ENCODE measurements at places on chromosomes 3 and 15.

DNA sequence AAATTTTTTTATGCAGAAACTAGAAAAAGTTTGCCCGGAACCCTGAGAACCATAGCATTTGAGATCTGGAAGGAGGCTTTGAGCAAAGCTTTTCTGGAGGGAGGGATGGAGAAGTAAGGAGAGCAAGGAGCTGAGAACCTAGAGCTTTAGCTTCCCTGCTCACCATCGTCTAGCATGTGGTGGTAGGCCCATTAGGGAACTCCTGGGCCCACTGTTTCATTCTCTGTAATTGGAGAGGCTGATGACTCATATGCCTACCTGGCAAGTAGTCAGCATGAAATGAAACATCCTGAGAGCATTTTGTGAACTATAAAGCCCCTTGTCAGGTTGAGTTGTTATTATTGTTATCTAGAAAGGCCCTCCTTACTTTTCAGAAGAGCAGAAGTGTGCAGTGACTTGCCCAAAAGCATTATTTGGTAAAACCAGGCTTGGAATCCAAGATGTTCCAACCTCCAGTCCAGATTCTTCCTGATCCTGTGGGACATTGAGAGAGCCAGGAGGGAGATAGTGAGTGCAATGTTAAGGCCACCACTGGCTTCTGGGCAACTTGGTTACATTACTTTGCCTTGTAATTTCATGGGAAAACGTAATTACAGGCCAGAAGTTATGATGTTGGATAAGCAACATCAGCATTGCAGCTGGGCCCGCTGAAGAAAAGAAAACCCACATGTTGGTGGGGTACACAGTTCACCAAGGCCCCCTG lies 104.5 kb upstream of the BFSP2 start:
- no peak for DNase-seq

GRCh38 chr3:151890721-151891141 lies 17.3 kb downstream of the SUCNR1 start:
- no peak for DNase-seq

DNA sequence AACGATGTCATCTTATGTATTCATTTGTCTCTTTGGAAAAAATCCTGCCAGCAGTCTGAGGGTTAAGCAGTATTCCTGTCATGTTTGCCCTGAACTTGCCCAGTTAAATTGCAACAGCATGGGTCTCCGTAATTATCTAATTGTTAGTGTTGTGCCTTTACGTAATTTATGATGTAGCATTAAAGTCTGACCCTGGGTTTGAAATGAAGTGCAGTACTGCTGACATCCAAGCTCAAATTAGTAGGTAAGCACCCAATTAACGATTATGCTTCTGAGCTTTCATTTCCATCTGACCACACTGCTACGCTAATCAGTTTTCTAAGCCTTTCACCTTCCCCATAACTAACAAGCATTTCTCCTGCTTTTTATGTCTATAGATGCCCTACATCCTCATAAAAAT lies 241.8 kb downstream of the ARRDC4 start:
- DNase-seq, result no peak

GRCh38 chr3:183315739-183316138 lies 62.7 kb downstream of the B3GNT5 start:
- DNase-seq, result no peak

- DNase-seq, result no peak
Observed at GRCh38 chr15:53331328-53332190, 427.9 kb downstream of the WDR72 start.

DNA sequence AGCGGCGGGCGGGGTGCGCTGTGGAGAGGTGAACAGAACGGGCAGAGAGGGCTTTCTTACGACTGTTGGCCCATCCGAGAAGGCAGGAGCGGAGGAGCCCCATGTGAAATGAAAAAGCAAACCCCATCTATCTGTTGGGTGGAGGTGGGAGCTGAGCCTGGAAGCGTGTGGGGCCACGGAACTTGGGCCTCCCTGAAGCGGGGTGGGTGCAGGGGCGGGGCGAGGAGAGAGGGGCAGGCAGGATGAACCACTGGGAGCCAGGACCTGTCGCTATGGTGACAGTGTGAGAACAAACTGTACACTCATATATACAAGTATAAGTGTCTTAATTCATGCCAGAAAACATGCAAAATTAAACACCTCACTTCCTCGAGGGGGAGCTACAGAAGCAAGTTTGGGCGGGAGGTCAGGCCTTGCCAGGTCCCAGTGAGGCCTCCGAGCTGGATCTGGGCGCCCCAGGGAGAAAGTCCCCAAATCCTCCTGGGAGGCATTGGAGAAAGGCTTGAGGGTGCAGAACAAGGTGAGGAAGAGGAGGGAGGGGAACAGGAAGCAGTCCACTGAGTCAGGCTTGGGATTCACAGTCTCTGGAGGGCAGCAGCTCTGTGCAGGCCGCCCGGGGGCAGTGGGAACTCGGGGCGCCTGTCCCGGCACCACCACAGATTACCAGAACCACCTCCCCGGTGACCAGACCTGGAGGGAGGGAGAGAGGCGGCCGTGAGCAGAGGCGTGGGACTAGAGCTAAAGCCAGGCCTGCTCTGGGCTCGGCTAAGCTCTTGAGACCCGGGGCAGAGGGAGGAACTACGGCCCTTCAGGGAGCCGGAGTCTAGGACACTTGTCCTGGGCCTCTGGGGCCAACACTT lies 34.8 kb downstream of the RBPMS2 start:
- DNase-seq, result no peak

DNA sequence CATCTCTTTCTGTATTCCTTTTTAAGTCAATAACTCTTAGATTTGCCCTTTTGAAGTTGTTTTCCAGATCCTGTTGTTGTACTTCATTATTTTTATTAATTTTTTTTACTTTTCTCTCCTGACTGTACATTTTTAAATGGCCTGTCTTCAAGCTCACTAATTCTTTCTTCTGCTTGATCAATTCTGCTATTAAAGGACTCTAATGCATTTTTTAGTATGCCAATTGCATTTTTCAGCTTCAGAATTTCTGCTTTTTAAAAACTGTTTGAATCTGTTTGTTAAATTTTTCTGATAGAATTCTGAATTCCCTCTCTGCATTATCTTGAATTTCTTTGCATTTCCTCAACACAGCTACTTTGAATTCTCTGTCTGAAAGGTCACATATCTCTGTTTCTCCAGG lies 5.6 kb downstream of the OR5K4 start:
- no peak for DNase-seq

DNA sequence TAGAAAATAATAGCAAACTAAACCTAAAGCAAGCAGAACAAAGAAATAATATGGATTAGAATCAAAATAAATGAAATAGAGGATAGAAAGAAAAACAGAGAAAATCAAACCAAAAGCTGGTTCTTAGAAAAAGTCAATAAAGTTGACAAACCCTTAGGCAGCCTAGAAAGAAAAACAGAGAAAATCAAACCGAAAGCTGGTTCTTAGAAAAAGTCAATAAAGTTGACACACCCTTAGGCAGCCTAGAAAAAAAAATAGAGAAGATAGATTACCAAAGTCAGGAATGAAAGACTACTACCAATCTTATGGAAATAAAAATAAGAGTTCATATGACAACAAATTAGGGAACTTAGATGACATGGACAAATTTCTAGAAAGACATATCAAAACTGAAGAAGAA lies 142.4 kb downstream of the LRRC28 start:
- DNase-seq, result no peak

DNA sequence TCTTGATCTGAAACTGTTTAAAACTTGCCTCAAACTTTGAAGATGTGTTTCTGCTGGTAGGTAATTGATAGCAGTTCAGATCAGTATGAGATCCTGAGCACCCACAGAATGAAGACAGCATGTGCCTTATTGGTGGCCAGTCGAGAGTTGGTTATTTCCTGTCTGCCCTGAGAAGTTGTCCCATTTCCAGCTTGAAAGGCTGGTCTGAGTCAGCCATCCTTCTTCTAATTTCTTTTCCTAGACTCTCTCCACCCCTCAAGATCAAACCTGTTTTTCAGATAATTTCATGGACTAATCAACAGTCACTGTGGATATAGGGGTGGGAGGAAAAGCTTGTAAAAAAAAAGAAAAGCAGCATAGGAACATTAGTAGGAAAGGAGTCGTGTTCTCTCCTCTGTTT lies 464.4 kb downstream of the FOXP1 start:
- DNase-seq, result no peak

All from endothelial cell (in vitro differentiated cells).